Activated T-cell treated with anti-CD3 and anti-CD28 coated beads, Interleukin-2, amount 50 U/mL, for 72 hours (primary cell): ENCODE measurements at places on chromosomes 12 and 14.

- DNase-seq = no peak
Measured at GRCh38 chr14:105526776-105527380, 495 bp downstream of the TMEM121 start.

DNA sequence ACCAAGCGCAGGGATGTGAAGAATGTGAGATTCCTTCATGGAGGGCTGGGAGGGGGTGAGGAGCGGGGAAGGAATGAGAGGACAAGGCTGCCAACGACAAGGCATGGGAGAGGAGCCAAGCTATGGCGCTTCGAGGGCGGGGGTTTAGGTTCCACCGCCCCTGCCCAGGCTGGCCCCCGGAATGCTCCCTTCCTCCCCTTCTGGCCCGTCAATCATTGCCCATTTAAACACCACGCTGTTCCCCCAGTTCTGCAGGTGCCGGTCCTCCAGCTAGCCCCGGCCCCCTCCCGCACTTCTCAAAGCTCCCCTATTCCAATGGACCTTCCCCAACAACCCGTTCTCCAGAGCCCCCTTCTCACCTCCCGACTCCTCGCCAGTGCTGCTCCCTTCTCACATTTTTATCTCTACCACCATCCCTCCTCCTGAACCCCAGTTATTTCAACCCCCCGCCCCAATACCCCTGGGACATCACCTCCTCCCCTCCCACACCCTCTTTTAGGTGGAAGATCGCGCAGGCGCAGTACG is 428 bp downstream of the RNF41 start:
- DNase-seq = peak; percentile 23

- peak; percentile 73 for DNase-seq
Measured at GRCh38 chr14:70907996-70908934, 1.0 kb downstream of the PCNX1 start.

DNA sequence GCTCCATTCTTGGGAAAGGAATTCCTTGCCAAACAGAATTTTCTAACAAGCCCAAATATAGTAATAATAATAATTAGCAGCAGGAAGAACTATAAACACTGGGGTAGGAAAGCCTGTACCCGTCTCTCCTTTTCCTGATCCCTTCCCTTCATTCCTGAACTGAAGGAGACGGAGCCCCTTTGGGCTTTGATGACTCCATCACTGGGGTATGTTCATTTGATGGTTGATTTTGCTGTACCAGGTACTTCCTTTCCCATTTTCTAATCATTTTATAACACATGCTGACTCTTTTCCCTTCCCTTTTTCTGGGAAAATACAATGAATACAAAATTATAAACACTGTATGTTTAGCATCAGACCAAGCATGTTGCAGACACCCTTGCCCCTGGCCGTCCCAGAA is 3.6 kb upstream of the RCOR1 start:
- DNase-seq = no peak

DNA sequence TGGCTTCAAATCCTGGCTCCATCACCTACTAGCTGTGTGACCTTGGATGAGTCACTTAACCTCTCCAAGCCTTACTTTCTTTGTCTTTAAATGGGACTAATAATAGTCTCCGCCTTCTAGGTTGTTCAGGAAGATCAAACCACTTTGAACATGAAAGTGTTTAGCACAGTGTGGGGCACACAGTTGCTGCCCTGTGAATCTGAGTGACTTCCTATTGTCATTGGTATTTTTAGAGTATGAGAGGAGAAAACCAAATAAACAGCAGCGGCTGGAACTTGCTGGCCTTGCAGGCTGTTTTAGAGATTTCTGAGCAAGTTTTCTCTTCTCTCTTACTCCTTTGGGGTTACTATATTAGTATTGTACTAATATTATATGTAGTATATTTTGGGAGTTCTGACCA is 120.7 kb upstream of the MYL2 start:
- no peak for DNase-seq

DNA sequence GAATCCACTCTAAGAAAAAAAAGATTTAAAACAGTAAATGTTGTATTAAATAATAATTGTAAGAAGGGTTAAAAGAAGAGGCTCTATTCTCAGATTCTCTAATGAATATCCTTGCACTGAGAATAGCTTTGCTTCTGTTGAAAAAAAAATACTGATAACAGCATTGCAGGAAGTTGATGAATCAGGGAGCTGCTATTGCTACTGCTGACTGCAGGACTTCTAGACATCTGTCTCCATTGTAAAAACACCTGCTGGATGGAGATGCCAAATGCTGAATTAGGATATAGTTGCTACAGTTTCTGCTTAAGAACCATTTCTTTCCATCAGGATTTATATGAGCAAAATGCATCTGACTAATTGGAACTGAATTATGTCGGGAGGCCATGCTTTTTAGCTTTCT is 50.3 kb upstream of the ANP32D start:
- no peak for DNase-seq

GRCh38 chr12:130947028-130947613 is 6.6 kb upstream of the ADGRD1 start:
- DNase-seq = no peak

DNA sequence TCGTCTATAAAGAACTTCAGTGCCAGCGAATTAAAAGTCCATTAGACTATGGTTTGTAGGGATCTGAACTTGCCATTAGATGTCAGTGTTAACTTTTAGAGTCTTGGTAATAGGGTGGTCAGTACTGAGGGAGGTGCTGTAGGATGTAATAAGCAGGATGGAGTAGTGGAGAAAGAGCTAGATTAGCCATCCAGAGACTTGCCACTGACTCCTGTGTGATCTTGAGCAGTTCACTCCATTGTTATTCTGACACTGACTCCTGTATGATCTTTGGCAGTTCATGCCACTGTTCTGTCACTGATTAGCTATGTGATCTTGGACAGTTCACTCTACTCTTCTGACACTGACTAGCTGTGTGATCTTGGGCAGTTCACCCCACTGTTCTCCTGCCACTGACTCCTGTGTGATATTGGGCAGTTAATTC is 133.6 kb downstream of the TTLL5 start:
- DNase-seq = no peak

DNA sequence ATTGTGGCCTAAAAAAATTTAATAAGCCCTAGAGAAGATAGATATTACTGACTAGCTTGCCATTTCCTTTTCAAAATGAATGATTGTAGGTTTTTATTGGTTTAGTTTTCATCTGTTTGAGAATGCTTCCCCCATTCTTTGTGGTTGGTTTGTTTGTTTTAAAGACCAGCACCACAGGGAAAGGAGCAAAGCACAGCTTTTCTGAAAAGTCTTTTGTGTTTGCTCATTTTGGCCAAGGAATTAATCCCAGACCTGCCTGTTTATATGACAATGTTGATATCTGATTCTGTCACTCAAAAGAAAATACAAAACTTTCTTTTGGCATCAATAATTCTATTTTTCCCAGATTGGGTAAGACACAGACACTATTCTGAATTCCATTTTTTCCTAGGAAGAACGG is 312.5 kb upstream of the FLRT2 start:
- no peak for DNase-seq

DNA sequence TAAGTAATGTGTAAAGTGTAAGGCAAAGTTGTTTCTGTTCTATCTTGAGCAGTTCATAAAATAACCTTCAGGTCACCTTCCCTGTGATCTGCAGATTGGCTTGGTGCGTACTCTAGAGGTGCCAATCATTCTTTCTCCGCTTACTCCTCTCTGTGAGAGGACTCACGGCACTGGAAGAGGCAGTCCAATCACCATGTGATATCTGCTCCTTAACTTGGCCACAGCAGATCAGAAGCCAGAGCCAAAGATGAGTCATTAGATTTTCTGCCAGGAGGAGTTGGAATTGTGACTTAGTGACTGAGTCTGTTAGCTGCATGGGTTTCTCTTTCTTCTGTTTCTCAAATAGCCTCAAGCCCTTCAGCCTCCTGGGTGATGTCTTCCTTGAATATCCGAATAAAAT is 165.5 kb downstream of the SLC41A2 start:
- DNase-seq = no peak

DNA sequence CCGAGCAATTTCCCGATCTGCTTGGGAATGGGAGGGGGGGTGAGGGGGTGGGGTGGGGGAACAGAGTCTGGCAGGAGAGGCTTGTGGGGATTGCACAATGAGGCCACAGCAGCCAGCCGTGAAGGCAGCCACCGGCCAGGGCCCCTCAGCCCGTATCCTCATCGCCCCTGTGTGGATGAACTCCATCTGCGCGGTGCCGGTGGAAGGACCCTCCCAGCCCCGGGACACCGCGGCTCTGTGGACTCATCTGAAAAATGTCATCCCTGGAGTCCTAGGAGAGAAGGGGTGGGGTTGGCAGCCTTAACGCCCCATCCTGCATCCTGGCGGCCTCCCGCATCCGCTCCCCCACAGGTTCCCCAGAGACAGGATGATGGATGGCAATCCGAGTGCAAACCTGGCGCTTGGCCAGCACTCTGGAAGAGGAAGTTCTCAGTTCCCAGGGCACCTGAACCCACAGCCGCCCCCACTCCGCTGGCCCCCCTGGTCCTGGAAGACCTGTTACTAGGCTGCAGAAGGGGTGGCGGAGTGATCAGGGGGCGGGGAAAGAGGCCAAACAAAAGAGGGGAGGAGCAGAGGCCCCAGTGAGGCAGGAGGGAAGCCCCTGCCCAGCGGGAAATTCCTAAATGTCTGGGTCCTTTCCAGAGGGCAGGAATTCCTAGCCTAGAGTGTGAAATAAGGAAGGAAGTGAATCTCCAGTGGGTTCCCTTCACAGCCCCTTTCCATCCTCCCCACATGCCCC is 1.2 kb upstream of the TNFAIP2 start:
- no peak for DNase-seq
